ENCODE measurements at places on chromosomes 7 and 10.

GRCh38 chr10:71582506-71583475 is 136.8 kb downstream of the C10orf105 start:
- no peak overlapping the region for H3K4me3 ChIP-seq
- no peak overlapping the region for H3K27ac ChIP-seq
- no peaks in the 10 kb centered on the region for H3K4me1 ChIP-seq
- H3K27me3 ChIP-seq, result no peaks in the 10 kb centered on the region

GRCh38 chr7:69956541-69956940 is 358.3 kb downstream of the AUTS2 start:
- H3K36me3 ChIP-seq, result no peaks in the 10 kb centered on the region
- H3K27me3 ChIP-seq, result no peaks in the 10 kb centered on the region
- H3K4me1 ChIP-seq, result no peaks in the 10 kb centered on the region
- no peak overlapping the region for H3K4me3 ChIP-seq

DNA sequence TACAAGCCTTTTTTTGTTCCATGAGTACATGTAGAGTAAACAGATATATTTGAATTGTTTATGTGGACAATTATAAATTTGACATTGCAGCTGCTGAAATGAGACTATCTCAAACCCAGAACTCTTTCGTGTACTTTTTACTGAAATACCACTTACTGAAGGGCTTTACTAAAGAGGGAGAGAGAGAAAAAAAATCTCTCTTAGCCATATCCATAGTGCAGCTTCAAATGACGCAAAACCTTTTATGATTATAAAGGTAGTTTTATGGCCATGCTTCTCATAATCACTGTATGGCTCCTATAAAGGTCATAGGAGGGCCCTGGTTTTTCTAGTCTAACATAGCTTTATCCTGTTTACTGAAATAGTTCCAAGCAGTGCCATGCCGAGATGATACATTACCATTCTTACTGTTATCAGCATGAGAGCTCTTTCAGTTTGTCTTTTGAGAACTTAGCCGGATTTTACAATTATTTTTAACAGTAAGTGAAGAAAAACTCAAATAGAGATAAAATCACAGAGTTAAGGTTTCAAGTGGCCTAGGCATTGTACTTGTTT is 35.1 kb downstream of the KCND2 start:
- no peak overlapping the region for H3K27ac ChIP-seq
- H3K36me3 ChIP-seq, result no peaks in the 10 kb centered on the region
- no peaks in the 10 kb centered on the region for H3K27me3 ChIP-seq

DNA sequence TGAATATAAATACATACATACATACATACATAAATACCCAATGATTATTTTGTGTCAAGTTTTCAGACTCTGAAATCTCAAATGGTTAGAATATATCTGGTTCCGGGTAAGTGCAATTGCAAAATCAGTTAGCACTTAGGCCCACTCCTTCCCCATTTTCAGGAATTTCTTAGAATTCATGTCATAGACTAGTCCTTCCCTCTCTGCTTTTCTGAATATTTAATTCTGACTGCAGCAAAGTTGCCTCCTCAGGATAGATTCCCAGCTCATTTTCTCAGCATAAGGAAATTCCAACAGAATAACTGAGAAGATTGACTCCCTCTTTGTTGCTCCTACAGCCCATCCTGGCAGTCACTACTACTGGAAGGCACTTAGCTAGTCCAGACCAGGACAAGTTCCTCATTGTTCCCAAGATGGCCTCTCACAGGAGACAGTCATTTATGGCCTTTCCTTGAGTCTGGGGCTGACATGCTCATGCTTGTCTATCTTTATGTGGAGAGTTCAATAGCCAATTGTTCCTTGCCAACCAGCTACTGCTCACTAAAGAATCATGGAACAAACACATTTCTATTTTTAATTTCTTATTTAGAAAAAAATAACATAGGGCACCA is 142.9 kb upstream of the ITGB1 start:
- H3K27me3 ChIP-seq, result no peaks in the 10 kb centered on the region
- no peak for DNase-seq
- H3K4me3 ChIP-seq, result no peak overlapping the region
- peaks cover 2% of the 10 kb centered on the region for H3K4me1 ChIP-seq
- H3K27ac ChIP-seq, result no peak overlapping the region
- no peaks in the 10 kb centered on the region for H3K36me3 ChIP-seq

- peak; percentile 57 for DNase-seq
- H3K4me3 ChIP-seq, result no peak overlapping the region
- peaks cover 13% of the 10 kb centered on the region for H3K4me1 ChIP-seq
- H3K27ac ChIP-seq, result no peak overlapping the region
Measured at GRCh38 chr10:127017541-127018297, 112.5 kb downstream of the DOCK1 start.

- H3K27me3 ChIP-seq, result no peaks in the 10 kb centered on the region
- no peaks in the 10 kb centered on the region for H3K4me1 ChIP-seq
- no peak overlapping the region for H3K27ac ChIP-seq
- no peak for DNase-seq
- peaks cover 82% of the 10 kb centered on the region for H3K36me3 ChIP-seq
- H3K4me3 ChIP-seq, result no peak overlapping the region
Measured at GRCh38 chr7:2373646-2374045, 19.0 kb downstream of the EIF3B start.

DNA sequence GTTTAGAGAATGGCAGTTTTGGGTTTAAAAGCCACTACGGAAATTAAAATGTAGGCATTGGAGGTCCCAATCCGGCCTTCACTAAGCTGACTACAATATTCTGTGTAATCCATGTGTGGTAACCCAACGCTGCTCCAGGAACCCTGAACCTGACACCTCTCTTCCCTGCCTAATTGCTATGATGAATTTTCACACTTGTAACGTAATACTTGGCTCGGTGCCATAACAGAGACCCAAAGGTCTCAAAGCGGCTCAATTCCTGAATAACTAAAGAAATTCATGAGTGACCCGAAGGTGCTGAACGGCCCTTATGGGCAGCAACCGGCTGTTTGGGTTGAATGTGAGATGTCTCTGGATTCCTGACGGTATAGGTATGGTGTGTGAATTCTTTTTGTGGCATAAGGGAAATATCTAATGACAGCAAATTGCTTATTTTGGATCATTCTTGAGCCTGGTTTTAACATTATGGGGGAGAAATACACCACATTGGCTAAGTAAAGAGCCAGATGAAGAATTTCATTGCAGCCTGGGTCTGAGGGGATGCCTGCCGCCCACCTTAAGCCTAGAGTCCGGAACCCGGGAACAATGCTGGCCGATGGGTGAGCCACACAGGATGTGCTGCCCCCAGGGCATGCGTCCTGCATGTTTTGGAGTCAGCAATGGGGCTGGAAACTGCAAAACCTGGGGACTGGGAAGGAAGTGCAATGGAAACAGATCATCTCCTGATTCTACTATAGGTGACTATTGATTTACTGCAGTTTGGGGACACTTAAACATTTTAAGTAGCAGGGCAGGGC is 69.7 kb upstream of the FZD8 start:
- H3K27ac ChIP-seq, result no peak overlapping the region
- H3K4me1 ChIP-seq, result peaks cover 3% of the 10 kb centered on the region
- H3K27me3 ChIP-seq, result no peaks in the 10 kb centered on the region
- no peak for DNase-seq
- no peaks in the 10 kb centered on the region for H3K36me3 ChIP-seq

- no peak for DNase-seq
- no peaks in the 10 kb centered on the region for H3K36me3 ChIP-seq
- no peak overlapping the region for H3K27ac ChIP-seq
- H3K4me1 ChIP-seq, result no peaks in the 10 kb centered on the region
Measured at GRCh38 chr7:154644366-154644765, 358.6 kb downstream of the PAXIP1 start.

- peak overlapping the region; percentile 54 for H3K27ac ChIP-seq
- H3K4me3 ChIP-seq, result no peak overlapping the region
- DNase-seq, result peak; percentile 44
- no peaks in the 10 kb centered on the region for H3K27me3 ChIP-seq
Measured at GRCh38 chr7:151088856-151089699, 2.8 kb downstream of the AGAP3 start.

GRCh38 chr7:69630292-69630691 is 32.0 kb downstream of the AUTS2 start:
- H3K4me3 ChIP-seq, result no peak overlapping the region
- H3K27ac ChIP-seq, result no peak overlapping the region
- H3K4me1 ChIP-seq, result no peaks in the 10 kb centered on the region

DNA sequence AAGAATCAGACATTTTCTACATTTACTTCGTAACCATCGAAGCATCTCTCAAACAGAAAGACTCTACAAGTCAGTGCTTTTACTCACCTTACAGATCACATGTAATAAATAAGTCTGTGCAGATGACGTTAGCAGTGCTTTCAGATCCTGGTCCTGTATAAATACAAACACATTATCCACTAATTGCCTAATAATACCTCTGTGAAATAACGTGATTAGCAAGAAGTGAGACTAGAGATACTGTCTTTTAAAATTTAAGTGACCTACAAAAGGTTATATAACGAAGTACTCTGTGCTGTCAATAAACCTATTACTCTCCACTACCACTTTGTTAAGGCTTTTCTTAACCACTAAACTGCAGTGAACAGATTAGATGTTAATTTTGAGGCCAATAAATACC is 246.9 kb downstream of the NSUN6 start:
- DNase-seq, result no peak
- H3K4me3 ChIP-seq, result no peak overlapping the region
- H3K36me3 ChIP-seq, result no peaks in the 10 kb centered on the region
- no peaks in the 10 kb centered on the region for H3K27me3 ChIP-seq

DNA sequence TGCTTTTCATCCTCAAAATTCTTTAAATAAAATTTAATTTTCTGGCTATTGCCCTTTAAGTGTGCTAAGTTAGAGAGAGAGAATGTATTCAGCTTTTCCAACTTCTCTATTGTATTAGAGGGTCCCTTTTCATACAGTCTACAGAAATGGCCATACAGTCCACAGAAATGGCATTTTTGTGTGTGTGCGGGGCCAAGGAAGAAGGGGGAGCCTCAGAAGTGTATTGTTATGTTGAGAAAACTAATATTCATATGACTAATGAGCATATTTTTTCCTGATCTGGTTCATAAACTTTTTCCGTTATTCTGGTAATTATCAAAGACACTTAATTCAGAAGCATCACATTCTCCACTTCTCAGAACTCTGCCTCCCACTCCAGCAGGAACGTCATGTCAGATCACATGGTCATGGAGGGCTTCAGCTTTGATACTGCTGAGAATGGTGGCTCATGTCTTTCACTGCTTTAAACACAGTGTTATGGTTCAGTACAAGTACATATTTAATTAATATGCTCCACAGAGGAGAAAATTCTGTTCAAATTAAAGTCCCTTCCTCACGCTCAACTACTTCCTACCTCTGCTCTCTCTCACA is 37.1 kb downstream of the ELMO1 start:
- no peak overlapping the region for H3K4me3 ChIP-seq
- H3K27me3 ChIP-seq, result no peaks in the 10 kb centered on the region
- no peaks in the 10 kb centered on the region for H3K4me1 ChIP-seq
- H3K27ac ChIP-seq, result no peak overlapping the region
- DNase-seq, result no peak

DNA sequence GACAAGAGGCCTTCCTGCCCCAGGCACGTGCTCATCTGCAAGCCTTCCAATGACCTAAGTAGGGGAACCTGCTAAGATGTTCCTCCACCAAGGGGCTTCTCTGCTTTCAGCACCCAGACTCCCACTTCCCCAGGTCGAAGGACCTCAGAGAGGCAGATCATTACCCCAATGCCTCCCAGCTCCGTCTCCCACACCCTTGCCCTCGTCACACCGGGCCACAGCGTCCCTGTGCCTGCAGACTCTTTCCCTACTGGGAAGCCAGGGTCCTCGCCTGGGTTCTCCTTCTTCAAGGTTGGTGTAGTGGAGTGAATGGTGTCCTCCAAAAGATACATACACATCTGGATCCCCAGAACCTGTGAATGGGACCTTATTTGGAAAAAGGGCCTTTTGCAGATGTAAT is 151.9 kb downstream of the UBE2H start:
- DNase-seq, result no peak
- no peak overlapping the region for H3K4me3 ChIP-seq
- no peak overlapping the region for H3K27ac ChIP-seq
- H3K36me3 ChIP-seq, result no peaks in the 10 kb centered on the region
- no peaks in the 10 kb centered on the region for H3K27me3 ChIP-seq

- no peaks in the 10 kb centered on the region for H3K36me3 ChIP-seq
- no peak overlapping the region for H3K27ac ChIP-seq
- H3K4me1 ChIP-seq, result no peaks in the 10 kb centered on the region
- DNase-seq, result no peak
- no peaks in the 10 kb centered on the region for H3K27me3 ChIP-seq
Measured at GRCh38 chr7:90453259-90453891, 16.1 kb upstream of the PTTG1IP2 start.

DNA sequence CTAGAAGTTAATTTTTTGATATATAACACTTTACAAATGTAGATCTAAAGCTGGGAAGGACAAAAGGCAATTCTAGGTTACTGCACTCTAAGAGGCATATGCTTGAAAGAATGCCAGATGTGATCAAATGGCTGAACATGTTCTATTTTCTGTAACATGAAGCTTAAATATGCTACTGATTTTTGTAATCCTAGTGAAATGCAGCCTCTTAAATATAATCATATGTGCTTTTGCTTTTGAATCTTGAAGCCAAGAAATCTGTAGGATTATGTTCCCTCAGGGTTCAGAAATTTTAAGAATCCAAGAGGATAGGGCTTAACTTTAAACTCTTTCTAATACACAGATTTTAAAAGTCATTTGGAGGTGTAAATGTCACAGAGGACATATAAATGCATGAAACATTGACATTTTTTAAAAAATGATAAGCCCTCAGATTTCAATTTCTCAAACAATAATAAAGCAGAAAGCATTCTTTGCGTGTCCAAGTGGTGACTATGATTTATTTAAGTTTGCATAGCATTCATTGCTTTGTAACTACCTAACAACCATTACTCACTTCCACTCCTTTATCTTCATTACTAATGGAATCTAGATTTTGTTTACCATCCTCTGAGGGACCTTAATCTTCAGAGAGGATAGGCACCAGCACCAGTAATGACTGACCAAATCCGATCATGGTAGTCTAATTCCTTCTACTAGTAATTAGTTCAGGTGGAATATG is 170.4 kb downstream of the MAGI2 start:
- no peak overlapping the region for H3K4me3 ChIP-seq
- no peaks in the 10 kb centered on the region for H3K36me3 ChIP-seq
- no peaks in the 10 kb centered on the region for H3K27me3 ChIP-seq
- H3K27ac ChIP-seq, result no peak overlapping the region
- no peaks in the 10 kb centered on the region for H3K4me1 ChIP-seq

- H3K27ac ChIP-seq, result no peak overlapping the region
- H3K27me3 ChIP-seq, result no peaks in the 10 kb centered on the region
- H3K4me3 ChIP-seq, result no peak overlapping the region
- no peaks in the 10 kb centered on the region for H3K36me3 ChIP-seq
Measured at GRCh38 chr7:148587076-148587475, 3.5 kb upstream of the C7orf33 start.

GRCh38 chr7:88132725-88133124 is 87.1 kb downstream of the SRI start:
- no peaks in the 10 kb centered on the region for H3K4me1 ChIP-seq
- no peak overlapping the region for H3K27ac ChIP-seq
- DNase-seq, result no peak
- no peaks in the 10 kb centered on the region for H3K27me3 ChIP-seq

- no peaks in the 10 kb centered on the region for H3K27me3 ChIP-seq
- no peak for DNase-seq
- H3K36me3 ChIP-seq, result no peaks in the 10 kb centered on the region
- H3K27ac ChIP-seq, result no peak overlapping the region
- no peaks in the 10 kb centered on the region for H3K4me1 ChIP-seq
Measured at GRCh38 chr7:2894118-2894940, 50.2 kb upstream of the GNA12 start.

GRCh38 chr7:17654940-17655339 is 285.4 kb downstream of the SNX13 start:
- no peak for DNase-seq
- no peaks in the 10 kb centered on the region for H3K27me3 ChIP-seq
- H3K36me3 ChIP-seq, result no peaks in the 10 kb centered on the region
- H3K4me3 ChIP-seq, result no peak overlapping the region
- peaks cover 6% of the 10 kb centered on the region for H3K4me1 ChIP-seq

GRCh38 chr7:66206119-66206933 is 1.2 kb downstream of the TPST1 start:
- no peak for DNase-seq
- peaks cover 3% of the 10 kb centered on the region for H3K36me3 ChIP-seq
- no peaks in the 10 kb centered on the region for H3K27me3 ChIP-seq
- H3K4me1 ChIP-seq, result peaks cover 8% of the 10 kb centered on the region
